ENCODE measurements at places on chromosomes 6 and 20.

DNA sequence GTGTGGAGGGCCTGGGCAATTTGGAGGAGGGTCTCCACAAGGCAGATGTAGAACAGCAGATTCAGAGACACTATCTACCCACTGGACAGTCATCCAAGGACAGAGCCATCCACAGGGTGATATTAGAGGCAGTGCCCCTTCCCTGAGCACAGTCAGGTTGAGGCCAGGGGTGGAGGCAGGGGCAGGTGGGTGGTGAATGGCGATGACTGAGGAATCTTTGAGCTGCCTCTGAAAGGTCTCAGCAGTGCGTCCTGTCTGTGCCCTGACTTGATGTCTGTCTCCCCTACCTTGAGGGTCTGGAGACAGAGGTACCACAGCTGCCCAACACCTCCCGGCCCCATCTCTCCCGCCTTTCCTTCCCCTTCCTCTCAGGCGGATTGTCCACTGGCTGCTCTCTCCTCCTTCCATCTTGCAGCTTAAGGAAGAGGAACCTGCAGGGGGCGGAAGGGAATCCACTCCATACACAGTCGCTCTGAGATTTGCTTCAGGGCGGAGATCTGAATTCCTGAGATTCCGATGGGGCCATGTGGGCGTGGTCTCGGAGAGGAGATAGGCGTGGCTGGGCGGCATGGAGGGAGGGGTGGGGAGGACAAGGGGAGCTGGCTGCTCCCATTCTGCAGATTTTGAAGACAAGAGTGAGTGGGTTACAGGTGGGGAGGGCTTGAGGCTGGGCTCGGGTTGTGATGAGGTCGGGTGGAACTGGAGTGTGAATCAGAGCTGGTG lies 1.7 kb downstream of the MUCL3 start:
- DNase-seq, result no peak

- DNase-seq, result no peak
These were observed 5.9 kb upstream of the C20orf144 start for GRCh38 chr20:33656010-33656782.

DNA sequence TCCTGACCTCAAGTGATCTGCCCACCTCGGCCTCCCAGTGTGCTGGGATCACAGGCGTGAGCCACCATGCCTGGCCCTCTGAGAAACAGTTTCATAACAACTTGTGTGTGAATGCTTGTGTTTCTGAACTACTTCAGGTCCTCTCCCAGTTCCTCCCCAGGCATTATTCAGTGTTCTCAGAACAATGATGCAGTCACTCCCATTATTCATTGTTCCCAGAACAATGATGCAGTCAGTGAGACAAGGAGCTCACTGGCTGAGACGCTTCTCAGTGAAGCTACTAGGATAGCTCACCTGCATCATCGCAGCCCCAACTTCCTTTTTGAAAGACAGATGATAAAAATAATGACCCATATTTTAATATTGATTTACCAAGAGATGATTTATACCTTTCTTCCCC lies 71.5 kb downstream of the NDUFAF5 start:
- DNase-seq, result no peak

- no peak for DNase-seq
These were observed 332.3 kb downstream of the PLCB1 start for GRCh38 chr20:8464368-8464767.

DNA sequence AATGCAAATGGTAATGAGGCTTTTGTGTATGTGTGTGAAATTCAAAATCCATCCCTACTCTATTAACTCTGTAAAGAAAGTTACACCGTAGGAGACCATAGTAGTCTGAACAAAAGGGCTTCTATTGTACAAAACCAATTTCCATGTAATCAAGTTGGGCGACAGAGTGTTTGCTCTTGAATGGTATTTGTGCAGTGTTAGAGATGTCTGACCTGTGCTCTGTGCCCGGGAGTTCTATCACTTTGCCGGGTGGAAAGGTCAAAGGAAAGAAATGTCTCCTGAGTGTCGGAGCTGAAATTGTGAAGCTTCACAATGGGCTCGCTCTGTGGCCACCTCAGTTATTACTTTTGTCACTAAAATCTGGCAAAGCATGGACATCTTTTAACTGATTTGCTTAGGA lies 312.0 kb downstream of the SAMD5 start:
- no peak for DNase-seq

GRCh38 chr6:208364-208763 lies 83.9 kb upstream of the DUSP22 start:
- no peak for DNase-seq

- DNase-seq, result no peak
These were observed 17.6 kb downstream of the MAP3K7 start for GRCh38 chr6:90569223-90569622.

- peak; percentile 57 for DNase-seq
These were observed 1.3 kb downstream of the C20orf144 start for GRCh38 chr20:33663161-33664084.

- peak; percentile 72 for DNase-seq
These were observed 105.5 kb upstream of the MYL9 start for GRCh38 chr20:36435592-36436541.

GRCh38 chr20:44644667-44645131 lies 6.8 kb downstream of the ADA start:
- DNase-seq, result no peak

GRCh38 chr20:6347916-6348315 lies 225.1 kb upstream of the FERMT1 start:
- DNase-seq, result no peak

GRCh38 chr6:17703256-17703694 lies 3.5 kb downstream of the NUP153 start:
- DNase-seq, result no peak

DNA sequence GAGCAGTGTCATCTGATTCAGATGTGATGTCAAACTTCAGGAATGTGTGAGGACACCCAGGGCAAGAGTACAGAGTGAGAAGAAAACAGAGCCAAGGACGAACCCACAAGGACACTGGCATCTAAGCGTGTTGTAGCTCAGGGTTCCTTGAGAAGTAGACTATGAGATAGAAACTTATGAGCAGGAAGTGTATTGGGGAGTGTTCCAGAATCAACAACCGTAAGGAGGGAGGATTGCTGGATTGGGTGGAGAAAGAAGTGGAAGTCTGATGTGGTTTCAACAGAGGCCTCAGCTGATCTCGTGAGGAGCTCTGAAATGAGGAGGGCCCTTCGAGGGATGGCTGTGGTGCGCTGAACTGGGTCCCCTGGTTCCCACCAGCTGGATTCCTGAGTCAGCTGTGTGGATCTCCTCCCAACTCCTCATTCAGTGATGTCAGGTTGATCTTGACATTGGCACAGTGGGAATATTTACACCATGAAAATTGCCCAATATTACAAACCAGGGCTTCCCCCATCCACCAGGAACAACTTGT lies 25.7 kb upstream of the IGF2R start:
- no peak for DNase-seq
